ENCODE measurements at places on chromosomes 7 and 10. TPM values are rescaled to one million over a fixed set of nuclear protein-coding genes. Genes with fewer than 3 reads are reported as not detected.

DNA sequence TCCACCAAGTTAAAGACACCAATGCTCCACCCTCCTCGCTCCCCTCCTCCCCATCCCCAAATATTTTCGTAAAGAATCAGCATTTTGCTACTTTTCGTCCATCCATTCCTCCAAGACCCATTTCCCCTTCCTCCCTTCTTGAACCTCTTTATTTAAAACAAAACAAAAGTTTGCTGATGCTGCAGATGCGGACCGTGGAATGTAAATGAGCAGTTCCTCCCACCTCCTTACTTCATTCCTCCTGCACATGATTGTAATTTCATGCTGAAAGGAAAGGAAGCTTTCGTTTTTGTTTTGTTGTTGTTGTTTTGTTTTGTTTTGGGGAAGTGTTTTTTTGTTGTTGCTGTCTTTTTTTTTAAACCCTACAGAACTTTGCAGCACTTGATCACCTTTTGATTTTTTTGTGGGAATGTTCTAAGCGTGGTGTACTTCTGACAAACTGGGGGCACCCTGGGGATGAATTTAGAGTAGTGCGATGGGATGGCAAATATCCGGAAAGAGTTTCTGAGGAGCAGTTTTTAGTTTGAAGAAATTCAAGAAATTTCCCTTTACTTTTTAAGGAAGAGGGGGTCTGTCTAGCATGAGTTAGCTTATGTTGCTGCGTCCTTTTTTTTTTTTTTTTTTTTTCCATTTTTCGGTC, 177.3 kb downstream of the TCF7L2 start:
- DNase-seq, result no peak

GRCh38 chr10:93293999-93294398, 188.1 kb downstream of the MYOF start:
- no peak for DNase-seq

DNA sequence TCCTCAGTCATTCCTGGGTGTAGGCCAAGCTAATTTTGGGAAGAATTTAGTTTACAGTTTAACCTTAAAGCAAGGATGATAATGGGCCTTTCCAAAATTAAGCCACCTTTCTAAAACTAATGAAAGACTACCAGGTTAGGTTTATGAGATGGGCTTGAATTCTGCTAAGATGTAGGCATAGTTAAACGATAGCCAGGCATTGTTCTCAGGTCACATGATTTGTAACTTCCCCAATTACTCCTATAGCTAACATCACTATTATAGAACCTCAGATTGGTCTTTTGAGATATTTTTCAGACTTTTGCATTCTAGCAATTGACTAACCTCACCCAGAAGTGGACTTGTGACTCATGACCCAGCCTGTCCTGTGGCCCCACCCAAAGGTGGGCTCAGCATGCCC, 7.0 kb upstream of the NUB1 start:
- no peak for DNase-seq

Gene AKR1C8
- not detected for total RNA-seq

Gene SLC18A3
- total RNA-seq, result not detected

- DNase-seq, result no peak
Observed at GRCh38 chr10:96352027-96352426, 6.8 kb downstream of the OPALIN start.

Gene H2BK1
- not detected for total RNA-seq

Gene CPVL
- total RNA-seq, result 49.5 TPM

Data from cardiac muscle cell (in vitro differentiated cells and primary cell).